ENCODE measurements at places on chromosomes 7 and 10.

DNA sequence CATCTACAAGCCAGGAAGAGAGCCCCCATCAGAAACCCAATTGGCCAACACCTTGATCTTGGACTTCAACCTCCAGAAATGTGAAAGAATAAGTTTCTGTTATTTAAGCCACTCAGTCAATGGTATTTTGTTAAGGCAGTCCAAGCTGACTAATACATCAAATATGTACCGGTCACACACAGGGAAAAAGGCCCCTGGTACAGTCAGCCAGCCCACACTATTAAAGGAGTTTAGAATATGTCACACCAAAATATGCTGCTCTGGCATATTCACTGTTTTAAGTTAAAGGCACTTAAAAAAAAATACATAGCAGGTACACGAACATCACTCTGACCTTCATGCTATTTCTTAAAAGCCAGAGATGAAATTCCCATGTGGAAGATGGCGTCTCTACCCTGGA lies 15.2 kb upstream of the CDCA7L start:
- no peak for DNase-seq

- DNase-seq, result no peak
Observed at GRCh38 chr7:29342761-29343160, 148.2 kb downstream of the CHN2 start.

GRCh38 chr7:105196473-105196872 lies 182.5 kb downstream of the KMT2E start:
- DNase-seq, result no peak

DNA sequence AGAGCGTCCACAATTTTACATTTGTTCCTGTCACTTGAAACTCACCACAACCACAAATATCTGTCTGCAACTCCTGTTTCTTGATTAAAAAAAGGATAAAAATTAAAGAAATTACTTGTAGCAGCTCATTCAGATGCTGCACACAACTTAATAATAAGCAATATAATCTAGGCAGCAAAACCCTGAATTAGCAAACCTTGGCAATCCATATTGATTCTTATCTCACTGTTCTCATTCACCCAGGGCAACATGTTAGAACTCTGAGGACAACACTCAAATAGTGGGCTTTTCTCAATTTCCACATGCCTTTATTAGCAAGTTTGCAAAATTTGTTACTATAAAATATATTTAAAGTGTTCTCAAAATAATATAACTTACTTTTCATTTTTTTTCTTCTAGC lies 38.9 kb downstream of the BAZ1B start:
- DNase-seq, result no peak

GRCh38 chr7:76278540-76278939 lies 23.9 kb upstream of the HSPB1 start:
- no peak for DNase-seq

- no peak for DNase-seq
Observed at GRCh38 chr10:116076621-116077020, 196.4 kb downstream of the GFRA1 start.

GRCh38 chr10:86229811-86230556 lies 136.6 kb downstream of the GRID1 start:
- DNase-seq, result no peak

GRCh38 chr7:157479326-157479725 lies 142.5 kb downstream of the DNAJB6 start:
- no peak for DNase-seq

- peak; percentile 73 for DNase-seq
Observed at GRCh38 chr10:62048919-62049623, 147.6 kb downstream of the ARID5B start.

- no peak for DNase-seq
Observed at GRCh38 chr7:30382607-30383006, 96.0 kb downstream of the NOD1 start.

DNA sequence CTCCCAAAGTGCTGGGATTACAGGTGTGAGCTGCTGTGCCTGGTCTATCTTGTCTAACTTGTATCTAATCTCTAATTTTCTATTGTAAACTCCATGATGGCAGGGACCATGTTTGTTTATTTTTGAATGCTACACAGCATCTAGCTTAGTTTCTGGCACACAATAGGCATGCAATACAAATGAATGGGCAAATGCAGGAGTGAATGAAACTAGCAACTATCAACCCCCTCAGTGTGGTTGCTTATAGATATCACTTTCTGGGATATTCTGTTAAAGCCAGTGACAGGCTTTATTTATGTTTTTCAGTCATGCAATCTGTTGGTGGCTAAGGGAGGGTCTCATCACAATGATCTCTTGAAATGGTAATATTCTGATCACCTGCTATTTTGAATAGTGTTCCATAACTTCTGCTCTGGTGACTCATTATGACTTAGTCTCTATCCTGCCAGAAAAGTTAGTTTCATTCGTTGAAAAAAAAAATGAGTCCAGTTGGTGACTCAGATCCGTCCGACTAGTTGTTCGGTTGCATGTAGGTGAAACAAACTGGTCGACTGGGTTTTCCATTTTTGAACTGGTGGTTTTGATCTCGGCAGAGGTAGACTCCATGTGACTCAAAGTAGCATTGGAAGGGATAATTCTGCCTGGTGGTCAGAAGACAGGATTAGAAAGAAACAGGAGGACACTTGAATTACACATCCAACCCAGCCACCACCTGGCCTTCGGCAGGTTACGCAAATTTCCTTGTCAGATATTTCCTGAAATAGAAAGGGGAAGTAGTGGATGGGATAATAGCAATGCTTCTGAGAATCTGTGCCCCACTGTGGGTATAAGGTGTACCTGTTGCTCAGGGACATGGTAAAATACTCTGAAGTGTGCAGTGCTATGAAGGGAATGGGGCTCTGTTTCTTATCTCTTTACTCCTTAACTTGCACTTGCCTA lies 76.8 kb downstream of the GATA3 start:
- DNase-seq, result no peak

DNA sequence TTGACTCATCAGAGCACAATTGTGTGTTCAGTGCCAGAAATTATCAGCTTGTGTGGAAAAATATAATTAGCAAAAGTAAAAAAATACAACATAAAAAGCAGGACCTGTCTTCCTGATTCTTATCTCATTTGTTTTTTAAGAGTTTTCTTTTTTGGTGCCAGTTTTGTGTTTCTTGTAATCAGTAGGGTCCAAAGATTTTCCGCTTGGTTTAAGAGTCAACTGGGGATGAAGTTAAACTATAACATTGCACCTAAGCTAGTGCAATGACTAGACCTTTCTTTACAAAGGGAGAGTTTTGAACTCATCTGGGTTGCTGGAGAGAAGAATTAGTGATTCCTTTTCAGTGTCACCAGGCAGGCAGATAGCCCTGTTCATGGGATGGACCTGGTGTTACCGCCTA lies 113.4 kb downstream of the PLPP4 start:
- no peak for DNase-seq

DNA sequence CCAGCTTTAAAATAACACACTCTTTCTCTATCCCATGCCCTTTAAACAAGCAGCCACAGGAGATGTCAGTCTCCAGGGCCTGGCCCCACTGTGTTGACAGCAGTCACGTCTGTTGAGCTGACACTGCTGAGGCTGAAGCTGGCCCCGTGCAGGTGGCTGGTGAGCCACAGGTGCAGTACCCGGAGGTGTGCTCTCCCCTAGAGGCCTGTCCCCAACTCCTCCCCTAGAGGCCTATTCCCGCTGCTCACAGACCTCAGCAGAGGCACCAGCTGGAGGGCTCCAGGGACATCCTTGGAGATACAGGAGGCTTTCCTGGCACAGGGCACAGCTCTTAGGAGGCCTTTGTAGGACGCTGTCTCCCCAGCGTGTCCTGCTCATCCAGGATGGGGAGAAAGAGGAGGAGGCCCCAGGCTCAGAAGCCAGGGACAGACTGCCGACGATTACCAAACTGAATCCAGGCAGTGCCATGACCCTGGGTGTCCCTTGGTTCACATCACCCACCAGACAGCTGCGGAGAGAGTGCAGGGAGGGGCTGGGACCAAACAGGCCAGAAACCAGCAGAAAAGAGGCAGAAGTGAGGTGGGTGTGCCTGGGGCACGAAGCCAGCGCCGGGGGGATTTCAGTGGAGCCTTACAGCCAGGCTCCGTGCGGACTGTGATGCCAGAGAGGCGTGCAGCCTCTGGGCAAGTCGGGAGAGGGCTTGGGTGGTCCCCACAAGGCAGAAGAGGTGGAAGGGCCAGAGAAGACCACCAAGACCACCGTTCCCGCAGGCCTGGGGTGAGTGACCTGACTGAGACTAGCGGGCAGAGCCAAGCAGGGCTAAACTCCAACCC lies 18.5 kb upstream of the TTYH3 start:
- DNase-seq, result no peak

GRCh38 chr7:153023194-153023592 lies 263.6 kb downstream of the ACTR3B start:
- DNase-seq, result no peak

- no peak for DNase-seq
Observed at GRCh38 chr7:17940951-17941431, 697 bp upstream of the SNX13 start.

GRCh38 chr10:53997953-53998352 lies 803.1 kb downstream of the PCDH15 start:
- no peak for DNase-seq

DNA sequence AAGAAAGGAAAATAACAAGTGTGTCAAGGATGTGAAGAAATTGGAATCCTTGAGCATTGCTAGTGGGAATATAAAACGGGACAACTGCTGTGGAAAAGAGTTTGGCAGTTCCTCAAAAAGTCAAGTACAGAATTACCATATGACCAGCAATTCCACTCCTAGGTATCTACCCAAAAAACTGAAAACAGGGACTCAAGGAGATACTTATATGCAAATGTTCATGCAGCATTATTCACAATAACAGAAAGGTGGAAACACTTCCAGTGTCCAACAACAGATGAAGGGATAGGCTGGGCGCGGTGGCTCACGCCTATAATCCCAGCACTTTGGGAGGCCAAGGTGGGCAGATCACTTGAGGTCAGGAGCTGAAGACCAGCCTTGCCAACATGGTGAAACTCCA lies 33.5 kb downstream of the HSPA12A start:
- no peak for DNase-seq

DNA sequence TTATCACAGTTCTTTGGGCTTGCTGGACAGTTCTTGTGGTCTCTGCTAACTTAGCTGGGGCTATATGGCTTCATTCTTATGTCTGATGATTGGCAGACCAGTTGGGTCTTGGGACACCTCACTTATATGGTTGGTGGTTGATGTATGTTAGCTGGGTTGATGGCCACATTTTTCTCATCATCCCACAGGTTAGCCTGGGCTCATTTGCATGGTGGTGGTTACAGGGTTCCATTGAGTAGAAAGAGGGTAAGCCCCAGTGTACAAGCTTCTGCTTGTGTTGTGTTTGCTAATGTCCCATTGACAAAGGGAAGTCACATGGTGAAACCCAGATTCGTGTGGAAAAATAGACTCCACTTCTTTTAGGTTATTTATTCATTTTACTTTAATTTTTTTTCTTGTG lies 40.6 kb downstream of the TMEM60 start:
- DNase-seq, result no peak

GRCh38 chr7:47702080-47702479 lies 120.2 kb upstream of the TNS3 start:
- DNase-seq, result no peak

DNA sequence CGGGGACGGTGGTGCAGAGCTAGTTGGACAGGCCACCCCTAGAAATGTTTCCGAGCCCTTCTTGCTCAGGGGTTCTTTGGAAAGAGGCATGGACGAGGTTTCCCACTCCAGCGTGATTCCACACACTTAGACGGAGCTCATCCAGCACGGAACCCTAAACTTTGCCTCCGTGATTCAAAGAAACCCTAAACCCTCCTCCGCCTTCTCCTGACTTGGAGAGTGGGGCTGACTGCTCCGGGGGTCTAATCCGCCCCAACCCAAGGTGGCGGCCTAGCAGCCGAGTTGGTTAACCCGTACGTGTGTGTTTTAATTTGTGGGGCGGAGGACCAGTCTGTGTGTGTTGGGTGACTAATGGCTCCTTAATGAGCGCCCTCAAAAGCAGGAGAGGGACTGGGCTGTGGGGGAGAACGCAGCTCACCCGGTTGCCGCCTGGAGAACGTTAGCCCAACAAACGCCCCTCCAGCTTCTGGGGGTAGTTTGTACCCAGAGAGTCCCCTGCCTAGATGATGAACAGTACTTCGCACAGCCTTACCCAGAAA lies 3.8 kb downstream of the NEUROG3 start:
- DNase-seq, result no peak

DNA sequence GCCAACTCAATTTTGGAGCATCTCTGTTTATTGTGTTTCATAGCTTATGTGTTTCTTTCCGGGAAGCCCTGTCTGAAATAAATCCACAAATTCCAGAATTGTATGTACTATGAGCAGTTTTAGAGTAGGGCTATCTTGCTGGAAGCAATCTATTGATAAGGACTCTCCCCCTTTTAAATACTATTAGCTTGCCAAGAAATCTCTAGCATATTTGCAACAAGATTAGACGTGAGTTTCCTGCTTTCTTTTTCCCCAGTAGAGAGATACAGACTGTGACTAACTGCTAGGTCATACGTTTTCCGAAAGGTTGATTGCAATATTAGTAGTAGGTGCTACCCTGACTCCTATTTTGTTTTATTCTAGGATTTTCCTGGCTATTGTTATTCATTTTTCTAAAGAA lies 277.0 kb downstream of the MALRD1 start:
- no peak for DNase-seq

GRCh38 chr7:149145031-149145845 lies 2.0 kb upstream of the ZNF398 start:
- DNase-seq, result no peak

DNA sequence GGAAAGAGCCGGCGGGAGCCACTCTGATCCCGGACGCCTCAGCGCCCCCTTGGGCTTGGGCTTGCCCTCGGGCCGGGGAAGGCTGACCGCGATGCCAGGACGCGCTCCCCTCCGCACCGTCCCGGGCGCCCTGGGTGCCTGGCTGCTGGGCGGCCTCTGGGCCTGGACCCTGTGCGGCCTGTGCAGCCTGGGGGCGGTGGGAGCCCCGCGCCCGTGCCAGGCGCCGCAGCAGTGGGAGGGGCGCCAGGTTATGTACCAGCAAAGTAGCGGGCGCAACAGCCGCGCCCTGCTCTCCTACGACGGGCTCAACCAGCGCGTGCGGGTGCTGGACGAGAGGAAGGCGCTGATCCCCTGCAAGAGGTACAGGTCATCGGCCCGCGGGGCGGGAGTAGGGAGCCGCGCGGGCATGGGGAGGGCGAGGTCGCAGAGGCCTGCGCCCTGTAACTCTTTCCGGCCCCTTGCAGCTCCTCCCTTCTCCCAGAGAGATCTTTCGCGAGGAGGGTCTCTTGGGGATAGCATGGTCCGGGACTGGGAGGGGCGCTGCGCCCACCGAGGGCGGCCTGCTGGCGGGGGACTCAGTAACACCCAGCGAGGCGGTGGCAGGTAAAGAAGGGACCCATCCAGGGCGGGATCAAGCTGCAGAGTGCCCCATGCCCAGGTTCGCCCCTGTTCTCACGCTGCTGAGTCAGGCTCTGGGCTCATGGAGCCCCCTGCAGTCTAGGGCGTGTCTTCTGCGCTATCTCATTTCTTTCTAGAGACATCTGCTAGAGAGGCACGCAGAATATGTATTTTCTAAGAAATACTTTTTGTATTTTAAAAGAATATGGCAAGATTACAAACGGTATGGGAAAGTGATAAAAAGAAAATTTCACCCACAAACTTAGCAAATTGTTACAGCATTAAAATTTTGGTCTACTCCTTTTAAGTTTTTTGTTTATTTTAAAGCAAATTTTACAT lies 687 bp downstream of the EPDR1 start:
- no peak for DNase-seq

- DNase-seq, result no peak
Observed at GRCh38 chr10:133109711-133110110, 22.0 kb downstream of the ADGRA1 start.
